ENCODE measurements at places on chromosomes 13 and 19. TPM values are rescaled to one million over a fixed set of nuclear protein-coding genes. Genes with fewer than 3 reads are reported as not detected.

The ATP4A gene
- total RNA-seq = not detected

The KCNK6 gene
- 2.7 TPM for total RNA-seq

The REEP6 gene
- total RNA-seq = 1.3 TPM

The CEACAM16 gene
- total RNA-seq = not detected

The SLAIN1 gene
- total RNA-seq = 0.36 TPM

The IGFL2 gene
- not detected for total RNA-seq

GRCh38 chr13:97766749-97767148 lies 186.7 kb upstream of the IPO5 start:
- DNase-seq = no peak

DNA sequence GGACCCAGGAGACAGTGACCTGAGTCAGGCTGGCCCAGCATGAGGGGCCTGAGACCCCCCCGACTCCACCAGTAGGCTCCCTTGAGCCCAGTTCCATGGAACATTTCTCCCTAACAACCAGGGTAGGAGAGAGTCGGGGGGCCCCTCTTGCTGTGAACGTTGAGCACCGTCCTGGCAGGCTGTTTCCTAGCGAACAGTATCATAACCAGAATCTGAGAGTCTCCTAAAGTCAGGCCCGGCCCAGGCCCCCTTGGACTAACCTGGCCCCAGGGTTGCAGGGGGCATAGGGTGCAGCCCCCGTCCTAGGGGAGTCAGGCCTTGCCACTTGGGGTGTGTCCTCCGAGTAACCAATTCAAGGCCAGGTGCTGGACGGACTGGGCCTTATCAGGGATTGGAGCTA lies 13.7 kb downstream of the TMEM150B start:
- no peak for DNase-seq

DNA sequence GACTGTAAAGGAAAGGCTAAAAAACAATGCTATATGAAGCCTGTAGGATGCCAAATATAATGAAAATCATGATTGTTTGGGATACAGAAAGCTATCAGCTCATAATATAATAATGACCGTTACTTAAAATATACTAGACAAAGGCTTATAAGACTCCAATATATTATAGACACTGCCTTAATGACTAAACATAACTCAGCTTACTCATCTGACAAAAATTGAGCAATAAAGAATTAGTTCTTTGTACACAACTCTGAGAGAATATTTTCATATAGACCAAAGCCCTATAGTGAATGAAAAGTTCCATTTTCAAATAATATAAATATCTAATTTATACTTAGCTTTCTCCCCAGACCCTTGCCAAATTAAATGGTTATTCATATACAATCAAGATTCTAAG lies 283.3 kb downstream of the DIAPH3 start:
- peak; percentile 28 for DNase-seq

- DNase-seq = no peak
Measured at GRCh38 chr13:90740099-90740498, 607.4 kb upstream of the MIR17HG start.

DNA sequence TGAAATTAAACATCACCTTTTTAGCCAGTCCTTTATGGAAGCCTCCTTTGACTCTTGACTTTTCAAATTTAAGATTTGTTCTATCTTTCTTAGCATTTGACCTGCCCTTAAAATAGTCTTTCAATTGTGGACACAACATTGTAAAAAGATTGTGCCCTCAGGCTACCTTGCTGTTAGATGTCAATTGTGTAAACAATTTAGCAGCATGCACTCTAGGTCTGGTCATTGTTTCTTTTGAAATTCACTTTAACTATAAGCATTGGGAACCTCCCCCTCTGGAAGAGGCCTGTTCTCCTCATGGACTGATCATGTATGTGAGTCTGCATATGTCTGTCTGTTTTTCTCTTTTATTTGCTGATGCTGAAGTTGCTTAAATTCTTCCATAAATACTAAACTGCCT lies 31.5 kb upstream of the PABPC3 start:
- DNase-seq = no peak

DNA sequence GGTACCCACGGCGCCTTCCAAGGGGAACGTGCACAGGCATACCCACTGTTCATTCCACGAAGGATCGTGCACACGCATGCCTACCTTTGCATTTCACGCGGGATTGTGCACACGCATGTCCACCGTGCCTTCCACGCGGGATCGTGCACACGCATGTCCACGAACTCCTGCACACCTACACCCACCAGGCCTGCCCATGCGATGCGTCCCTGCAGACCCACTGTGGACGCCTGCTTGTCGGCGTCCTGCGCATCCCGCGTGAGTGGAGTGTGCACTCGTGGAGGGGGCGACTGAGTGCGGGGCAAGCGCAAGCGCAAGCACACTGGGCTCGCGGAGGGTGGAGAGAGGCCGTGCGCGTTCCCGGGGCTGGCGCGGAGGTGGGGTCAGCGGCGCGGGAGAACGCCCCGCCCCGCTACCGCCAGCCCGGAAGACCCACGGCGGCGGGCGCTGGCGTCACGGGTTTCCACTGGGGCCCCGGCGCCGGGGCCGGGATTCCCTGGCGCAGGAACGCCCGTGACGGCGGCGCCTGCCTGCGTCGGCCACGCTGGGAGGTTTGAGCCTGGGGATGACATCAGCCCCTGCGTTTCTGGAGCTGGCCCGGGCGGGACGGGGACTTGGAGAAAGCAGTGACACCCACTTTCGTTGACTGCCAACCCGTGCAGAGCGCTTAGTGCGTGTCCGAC lies 18.7 kb downstream of the GADD45B start:
- peak; percentile 79 for DNase-seq

- no peak for DNase-seq
Measured at GRCh38 chr13:104522235-104523072, 1456.2 kb upstream of the SLC10A2 start.

GRCh38 chr19:14149509-14149994 lies 13.2 kb upstream of the ASF1B start:
- no peak for DNase-seq

- DNase-seq = peak; percentile 54
Measured at GRCh38 chr13:105665284-105665683, 870.2 kb downstream of the EFNB2 start.

DNA sequence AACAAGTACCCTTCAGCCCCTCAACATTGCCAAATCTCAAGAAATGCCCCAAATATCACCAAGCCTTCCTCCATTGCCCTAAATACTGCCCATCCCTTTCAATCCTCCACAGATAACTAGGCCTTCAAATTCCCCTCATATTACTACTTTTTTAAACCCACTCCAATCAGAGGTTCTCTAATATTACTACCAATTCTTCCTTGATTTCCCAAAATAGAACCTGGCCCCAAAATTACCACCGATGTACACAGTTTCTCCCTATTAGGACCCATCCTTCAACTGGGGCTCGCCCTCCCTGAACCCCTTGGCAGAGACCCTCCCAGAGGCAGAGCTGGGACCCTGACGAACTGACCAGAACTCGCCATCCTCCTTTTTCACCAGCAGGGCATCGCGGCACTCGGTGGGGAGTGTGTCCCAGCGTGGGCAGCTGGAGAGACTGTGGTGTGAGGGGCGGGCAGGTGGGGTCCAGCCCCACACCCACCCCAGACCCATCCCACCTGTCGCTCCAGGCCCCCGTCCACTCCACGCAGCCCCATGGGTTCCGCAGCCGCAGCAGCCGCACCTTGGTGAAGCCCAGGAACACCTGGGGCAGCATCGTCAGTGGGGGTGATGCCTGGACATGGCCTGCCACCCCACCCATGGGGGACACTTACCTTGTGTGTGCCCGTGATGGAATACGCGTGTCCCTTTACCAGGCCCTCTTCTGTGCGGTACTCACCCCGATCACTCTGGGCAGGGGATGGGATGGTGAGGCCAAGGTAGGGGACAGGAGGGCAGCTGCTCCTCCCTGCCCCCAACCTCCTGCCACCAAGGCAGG lies 6.1 kb downstream of the CAPN12 start:
- no peak for DNase-seq

GRCh38 chr19:50198431-50199258 lies 4.8 kb upstream of the MYH14 start:
- DNase-seq = no peak

- peak; percentile 1 for DNase-seq
Measured at GRCh38 chr19:21698215-21698614, 69.2 kb downstream of the ZNF100 start.

DNA sequence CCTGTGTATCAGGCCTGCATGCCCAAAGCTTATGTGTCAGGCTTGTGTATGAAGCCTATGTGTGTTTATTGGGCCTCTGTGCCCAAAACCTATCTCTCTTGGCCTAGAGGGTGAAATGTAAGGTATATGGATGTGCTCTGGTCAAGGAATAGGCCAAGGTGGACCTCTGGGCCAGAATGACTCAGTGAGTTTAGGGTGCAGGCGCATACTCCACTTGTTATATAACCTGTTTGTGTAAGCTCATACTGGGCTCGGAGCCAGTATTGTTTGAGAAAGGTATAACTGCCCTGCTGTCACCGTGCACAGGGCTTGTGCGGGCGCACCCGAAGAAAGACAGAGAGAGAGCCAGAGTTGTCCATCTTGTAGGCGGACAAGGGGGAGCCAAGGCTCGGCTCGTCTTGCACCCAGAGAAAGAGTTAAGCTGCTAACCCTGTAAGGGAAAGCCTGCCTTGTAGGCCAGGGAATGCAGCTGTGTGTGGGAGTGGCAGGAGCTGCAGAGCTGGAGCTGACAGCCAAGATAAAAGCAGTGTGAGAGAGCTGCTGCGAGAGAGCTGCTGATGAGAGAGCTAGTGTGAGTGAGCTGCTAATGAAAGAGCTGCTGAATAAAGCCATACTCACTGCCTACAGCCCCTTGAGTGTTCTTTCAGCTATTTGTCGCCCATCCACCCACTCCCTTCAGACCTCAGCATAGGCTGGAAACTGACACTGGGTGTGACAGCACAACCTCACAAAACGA lies 43.4 kb upstream of the N4BP2L1 start:
- DNase-seq = peak; percentile 67

GRCh38 chr13:113660066-113660465 lies 2.1 kb upstream of the ATP4B start:
- DNase-seq = no peak

- no peak for DNase-seq
Measured at GRCh38 chr19:45472563-45473366, 5.0 kb downstream of the FOSB start.

DNA sequence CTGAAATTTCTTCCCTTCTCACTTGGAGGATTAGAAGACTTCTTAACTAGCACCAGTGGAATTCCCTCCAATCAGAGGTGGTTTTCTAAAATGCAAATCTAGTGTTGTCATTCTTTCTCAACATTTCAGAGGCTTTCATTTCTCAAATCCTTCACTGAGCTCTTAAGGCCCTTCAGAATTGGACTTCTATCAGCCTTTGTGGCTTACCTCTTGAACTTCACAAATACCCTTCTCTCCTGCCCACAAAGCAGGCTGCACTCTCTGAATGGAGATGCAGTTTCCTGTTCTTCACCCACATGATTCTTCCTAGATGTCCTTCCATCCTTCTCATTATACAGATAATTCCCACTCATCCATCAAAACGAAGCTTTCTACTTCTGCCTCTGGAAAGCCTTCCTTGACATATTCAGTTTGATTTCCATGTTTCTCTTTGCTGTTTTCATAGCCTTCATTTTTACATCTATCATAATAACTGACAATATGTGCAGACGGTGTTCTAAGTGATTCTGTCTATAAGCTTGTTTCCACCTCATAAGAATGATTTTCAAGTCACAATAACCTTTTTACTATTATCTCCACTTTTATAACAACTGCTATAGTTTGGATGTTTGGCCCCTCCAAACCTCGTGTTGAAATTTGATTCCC lies 123.1 kb upstream of the GPR12 start:
- DNase-seq = no peak

DNA sequence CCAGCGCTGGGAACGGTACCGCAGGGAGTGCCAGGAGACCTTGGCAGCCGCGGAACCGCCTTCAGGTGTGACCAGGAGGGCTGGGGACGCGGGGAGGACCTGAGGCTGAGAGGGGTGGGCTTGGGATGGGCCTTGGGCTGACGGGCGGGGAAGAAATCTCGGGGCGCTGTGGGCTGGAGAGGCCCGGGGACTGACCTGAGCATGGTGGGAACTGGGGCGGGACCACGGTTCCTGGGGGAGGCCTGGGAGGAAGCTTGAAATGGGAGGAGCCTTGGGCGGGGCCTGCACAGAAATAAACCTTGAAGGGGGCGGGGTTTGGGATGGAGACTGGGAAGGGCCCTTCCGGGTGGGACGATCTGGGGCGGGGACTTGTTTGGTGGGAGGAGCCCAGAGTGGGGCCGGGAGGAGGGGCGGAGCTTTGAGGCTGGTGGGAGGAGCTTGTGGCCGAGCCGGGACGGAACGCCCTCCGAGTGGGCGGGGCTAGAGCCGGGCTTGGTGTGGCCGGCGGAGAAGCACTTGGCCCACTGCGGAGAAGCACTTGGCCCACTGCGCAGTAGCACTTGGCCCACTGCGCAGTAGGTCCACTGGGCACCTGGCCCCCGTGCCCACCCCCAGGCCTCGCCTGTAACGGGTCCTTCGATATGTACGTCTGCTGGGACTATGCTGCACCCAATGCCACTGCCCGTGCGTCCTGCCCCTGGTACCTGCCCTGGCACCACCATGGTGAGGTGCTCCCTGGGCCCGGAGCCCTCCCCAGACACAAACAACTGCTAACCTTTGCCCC lies 2.8 kb downstream of the GIPR start:
- DNase-seq = peak; percentile 72

DNA sequence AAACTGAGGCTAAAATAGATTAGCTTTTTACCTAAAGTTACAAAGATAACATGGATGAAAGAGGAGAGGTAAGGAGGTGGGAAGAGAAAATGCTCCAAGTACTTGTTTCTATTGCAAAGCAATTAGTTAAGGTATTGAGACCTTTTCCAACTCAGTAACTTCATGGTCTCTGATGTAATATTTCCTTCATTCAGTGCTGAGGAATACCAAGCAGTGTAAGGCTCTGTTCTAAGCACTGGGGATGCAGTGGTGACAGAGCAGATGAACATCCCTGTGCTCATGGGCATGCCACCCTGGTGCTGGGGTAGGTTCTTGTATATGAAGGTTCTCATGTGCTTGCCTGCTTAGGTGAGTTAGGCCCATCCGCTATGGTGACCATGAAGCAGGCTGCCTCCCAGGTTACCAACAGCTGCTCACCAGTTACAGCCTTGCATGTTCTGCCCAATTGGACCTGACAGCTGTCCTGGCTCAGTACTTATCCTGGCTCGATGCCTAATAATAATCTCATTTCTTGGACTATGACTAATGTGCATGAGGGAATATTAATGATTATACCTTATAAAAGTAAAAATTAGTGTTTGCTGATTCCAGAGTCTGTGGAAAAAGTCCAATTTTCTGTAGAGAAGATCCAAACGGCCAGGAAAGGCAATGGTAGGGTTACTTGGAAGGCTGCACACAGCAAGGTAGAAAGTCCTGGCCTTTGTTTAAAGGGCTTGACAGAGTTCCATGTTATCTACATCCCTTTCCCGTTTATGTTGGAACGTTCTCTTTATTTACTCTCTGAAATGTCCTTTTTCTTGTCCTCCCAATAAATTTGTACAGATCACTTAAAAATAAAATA lies 48.3 kb downstream of the LATS2 start:
- no peak for DNase-seq

DNA sequence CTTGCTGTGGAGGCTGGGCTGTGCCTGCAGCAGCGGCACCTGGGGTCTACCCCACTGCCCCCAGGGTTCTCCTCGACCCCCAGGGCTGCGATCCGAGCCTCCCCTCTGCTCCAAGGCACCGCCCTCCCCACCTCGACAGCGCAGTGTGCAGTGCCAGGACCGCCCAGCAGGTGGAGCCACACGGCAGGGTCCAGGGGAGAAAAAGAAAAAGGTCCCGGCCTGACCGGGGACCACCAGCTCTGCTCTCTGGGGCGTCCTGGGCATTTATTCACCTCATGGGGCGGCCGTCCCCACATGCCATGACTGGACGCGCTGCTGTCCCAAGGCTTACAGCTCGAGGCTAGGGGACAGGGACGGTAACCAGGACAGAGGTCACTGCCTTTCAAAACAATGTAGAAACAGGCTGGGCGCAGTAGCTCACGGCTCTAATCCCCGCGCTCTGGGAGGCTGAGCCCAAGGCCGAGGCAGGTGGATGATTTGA lies 10.6 kb downstream of the REXO1 start:
- DNase-seq = no peak
